ENCODE measurements at places on chromosomes 1 and 21.

- no peak for DNase-seq
These were observed 238.0 kb downstream of the NTNG1 start for GRCh38 chr1:107378866-107379265.

- DNase-seq, result no peak
These were observed 7.5 kb downstream of the NGF start for GRCh38 chr1:115330480-115331013.

GRCh38 chr21:45943630-45944540, 37.7 kb upstream of the COL6A1 start:
- no peak for DNase-seq

GRCh38 chr21:31682620-31683019, 23.1 kb downstream of the SOD1 start:
- DNase-seq, result no peak
